Caudate nucleus (tissue), 63 donors: ENCODE measurements at places on chromosomes 1 and 21.
A peak's percentile ranks its signal among the peaks of the same experiment; 100 is the strongest.

DNA sequence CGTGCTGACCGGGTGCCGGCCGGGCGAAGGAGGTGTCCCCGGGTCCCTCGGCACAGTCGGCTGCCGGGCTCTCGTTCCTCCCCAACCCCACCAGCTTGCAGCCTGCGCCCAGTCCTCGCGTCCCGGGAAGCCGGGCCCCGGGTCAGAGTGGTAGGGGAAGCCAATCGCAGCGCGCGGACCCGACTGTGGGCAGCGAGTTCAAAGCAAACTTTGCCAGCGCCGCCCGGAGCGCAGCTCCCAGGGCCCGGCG lies 328 bp downstream of the MYCL start:
- no peak for DNase-seq

DNA sequence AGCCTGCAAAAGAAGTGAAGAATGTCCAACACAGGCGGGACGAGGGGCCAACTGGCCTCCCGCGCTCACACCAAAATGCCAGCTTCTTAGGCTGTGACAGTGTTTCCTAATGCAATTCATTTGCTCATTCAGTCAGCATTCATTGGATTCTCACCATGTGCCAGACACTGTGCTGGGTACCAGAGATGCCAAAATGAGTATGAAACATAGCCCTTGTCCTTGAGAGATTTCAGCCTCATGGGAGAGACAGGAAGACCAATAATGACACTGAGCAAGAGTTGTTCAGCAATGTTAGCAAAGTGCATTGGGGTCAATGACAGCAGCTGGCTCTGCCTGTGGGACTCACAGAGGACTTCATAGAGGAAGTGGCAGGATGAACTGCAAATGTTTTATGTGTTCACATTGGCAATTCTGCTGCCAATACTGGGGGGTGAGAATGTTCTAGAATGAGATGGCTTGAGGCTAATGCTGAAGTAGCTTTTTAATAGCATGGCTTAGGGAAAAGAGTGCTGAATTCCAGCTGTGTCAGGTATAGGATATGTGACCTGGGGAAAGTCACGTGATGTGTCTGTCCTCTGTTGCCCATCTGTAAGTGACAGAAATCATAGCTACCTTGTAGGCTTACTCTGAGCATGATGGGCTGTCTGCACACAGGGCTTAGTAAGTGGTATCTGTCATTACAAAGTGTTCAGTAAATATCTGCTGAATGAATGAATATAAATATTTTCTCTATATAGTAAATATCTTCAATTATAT lies 58.3 kb upstream of the KIF26B start:
- DNase-seq: no peak

- DNase-seq: no peak
Observed at GRCh38 chr1:234961456-234962339, 166.9 kb downstream of the TOMM20 start.

GRCh38 chr1:35454176-35454575 lies 103.0 kb downstream of the KIAA0319L start:
- no peak for DNase-seq

- DNase-seq: no peak
Observed at GRCh38 chr1:22626237-22627157, 9.9 kb upstream of the C1QA start.

DNA sequence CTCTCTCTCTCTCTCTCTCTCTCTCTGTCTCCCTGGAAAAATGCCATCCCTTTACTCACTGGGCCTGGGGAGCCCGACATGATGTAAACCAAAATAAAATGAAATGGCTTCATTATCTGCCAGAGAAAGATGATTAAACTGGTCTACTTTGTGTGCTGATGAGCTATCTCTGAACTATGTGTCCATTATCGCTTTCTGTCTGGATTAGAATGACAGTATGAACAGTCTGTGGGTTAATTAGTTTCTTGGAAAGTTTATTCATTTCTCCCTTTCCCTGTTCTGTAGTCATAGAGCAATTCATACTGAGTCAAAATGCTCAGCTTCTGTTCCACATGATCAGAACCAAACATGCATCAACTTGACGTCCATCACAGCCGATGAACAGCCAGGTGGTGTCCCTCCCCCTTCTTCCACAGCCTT lies 72.4 kb upstream of the KCND3 start:
- no peak for DNase-seq

GRCh38 chr1:237671935-237672334 lies 218.8 kb downstream of the ZP4 start:
- no peak for DNase-seq

DNA sequence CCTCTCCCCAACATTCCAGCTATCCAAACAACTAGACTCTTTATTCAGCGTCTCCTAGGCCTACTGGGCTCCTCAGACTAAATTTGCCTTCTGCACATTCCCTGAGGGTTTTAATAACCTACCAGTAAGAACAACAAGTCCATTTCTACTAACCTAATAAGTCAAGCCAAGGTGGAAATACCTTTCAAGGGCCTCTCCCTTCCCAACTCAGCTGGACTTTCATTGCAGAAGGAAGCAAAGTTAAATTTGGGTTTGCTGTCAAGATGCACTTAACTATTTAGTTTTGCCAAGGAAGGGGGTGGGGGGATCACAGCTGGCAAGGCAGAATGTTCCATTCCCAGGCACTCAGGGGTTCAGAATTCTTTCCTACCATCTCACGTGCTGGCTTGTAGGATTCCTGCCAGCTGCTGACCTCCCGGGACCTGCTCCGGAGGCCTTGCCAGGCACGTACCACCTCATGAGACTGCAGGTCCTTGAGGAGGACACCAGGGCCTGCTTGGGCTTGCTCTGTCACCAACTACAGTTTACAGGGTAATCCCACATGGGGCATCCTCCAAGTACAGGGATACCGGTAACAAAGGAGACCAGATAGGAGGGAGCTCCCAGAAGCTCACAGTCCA lies 29.8 kb downstream of the SLC30A1 start:
- DNase-seq: no peak

- DNase-seq: no peak
Observed at GRCh38 chr1:39295901-39296300, 91.4 kb downstream of the MACF1 start.

DNA sequence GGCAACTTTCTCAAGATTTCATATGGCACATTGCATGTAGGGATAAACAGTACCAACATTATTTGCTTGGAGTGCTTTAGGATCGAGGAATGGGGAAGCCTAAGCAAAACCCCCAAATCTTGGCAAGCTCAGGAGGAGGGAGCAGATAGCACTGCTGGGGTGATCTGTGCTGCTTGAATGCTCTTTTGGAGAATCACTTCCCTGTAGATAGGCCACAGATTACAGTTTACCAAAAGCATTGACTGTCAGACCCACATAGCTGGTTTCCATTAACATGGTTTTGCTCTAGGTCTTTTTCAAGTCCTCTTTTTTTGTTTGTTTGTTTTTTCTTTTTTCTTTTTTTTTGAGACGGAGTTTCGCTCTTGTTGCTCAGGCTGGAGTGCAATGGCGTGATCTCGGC lies 36.8 kb downstream of the OR13G1 start:
- no peak for DNase-seq

GRCh38 chr21:33642896-33643657 lies 776 bp downstream of the ITSN1 start:
- DNase-seq: peak; percentile 4

DNA sequence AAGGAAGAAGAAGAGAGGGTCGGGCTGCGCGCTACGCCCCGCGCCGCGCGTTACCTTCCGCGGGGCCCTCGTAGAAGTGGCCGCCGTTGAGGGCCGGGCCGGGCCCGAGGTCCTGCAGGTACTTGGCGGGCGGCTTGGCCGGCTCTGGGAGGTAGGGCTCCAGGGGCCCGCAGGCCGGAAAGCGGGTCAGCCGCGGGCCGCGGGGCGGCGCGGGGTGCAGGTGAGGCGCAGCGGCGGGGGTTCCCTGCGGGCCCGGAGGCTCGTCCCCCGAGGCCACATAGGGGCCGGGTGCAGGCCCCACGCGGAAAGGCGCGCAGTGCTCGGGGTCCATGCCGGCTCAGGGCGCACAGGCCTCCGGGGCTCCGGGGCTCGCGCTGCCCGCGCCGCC lies 196 bp downstream of the ALX3 start:
- no peak for DNase-seq

DNA sequence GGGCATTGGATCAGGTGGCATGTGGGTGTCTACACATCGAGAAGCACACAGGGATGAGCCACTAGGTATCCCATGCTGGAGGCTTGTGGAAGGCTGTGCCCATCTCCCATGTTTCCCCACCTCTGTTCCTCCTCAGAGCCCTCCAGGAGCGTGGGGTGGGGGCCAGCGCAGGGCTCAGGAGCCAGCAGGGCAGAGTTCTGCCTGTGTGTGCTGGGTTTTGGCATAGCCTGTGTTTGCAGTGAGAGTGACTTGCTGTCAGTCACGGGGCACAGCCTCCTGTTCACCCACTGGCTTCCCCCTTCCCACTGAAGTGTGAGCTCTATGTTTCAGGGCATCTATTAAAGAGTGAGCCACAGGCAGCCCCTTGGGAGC lies 10.4 kb downstream of the IBA57 start:
- DNase-seq: no peak

DNA sequence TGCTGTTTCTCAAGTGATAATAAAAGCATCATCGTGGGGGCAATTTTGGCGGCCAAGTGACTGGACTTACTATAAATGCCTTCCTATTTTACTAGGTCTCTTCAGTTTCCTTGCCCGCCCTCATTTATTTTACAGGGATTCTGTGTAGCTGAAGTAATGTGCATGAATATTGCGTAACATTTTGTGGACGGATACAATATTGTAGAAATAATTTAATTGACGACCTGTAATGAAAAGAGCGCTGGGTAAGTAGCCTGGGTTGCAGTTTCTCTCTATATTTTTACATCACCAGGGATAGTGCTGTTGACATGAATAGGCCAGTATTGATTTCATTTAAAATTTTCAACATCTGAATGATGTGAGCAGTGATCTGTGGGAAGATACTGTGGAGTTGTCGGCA lies 28.1 kb upstream of the LMO4 start:
- DNase-seq: no peak
